ENCODE measurements at places on chromosomes 12 and 14.

GRCh38 chr12:46267825-46268582 lies 839 bp downstream of the SLC38A1 start:
- DNase-seq, result peak; percentile 30

DNA sequence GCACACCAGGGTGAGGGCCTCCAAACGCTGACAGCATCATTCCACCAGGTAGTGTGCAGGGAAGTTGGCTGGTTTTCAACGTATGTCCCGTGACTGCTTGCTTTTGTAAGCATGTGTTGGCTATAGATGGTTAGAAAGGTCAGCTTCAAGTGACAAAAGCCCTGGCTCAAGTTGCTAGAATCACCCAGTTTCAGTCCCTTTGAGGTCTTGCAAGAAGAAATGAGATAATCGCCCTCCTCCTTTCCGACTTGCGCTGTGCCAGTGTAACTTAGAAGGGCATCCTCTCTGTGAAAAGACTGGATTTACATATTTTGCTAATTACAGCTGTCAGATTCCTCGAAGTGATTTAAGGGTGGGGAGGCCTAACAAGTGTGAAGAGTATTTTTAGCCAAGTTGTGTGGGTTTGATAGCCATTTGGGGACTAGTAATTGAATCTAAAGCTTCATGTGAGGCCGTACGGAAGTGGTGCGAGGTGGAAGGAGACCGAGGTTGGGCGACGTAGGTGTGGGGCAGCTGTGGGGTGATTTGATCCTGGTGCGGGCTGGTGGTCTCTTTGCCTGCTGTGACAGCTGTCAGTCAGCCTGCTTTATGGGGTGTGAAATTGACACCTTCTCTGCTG lies 94.7 kb downstream of the CHST11 start:
- DNase-seq, result no peak

DNA sequence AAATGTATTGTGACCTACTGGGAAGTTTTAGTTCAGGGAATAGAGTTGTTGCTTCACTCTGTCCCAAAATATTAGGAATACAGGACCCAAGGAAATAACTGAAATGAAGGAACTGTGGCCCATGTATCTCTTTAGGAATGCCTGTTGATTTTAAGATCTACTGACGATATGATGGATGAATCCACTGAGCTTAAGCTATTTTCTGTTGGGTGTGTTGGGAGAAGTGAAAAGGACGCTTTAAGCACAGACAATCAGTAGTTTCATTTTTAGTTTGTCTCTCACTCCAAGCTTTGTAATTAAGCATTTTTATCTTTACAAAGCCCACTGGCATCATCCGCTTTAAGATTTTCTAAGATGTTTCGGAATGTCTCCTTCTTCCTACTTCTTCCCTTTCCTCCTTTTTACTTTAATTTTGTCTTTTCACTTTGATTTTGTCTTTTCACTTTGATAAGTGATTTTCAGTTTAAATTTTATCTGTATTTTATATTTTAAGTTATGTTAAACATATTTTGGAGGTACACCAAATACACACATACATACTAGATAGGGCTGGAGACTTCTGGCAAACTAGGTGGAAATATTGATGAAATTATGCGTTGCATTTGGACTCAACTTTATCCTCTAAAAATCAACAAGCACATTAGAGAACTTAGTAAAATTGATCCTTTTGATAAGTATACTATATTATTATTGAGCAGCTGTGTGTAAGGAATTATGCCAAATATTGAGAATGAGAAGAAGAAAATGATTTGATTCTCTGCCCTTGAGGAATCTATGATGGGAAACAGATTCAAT lies 52.3 kb upstream of the USP44 start:
- no peak for DNase-seq

GRCh38 chr12:113186033-113186365 lies 478 bp downstream of the RITA1 start:
- no peak for DNase-seq

DNA sequence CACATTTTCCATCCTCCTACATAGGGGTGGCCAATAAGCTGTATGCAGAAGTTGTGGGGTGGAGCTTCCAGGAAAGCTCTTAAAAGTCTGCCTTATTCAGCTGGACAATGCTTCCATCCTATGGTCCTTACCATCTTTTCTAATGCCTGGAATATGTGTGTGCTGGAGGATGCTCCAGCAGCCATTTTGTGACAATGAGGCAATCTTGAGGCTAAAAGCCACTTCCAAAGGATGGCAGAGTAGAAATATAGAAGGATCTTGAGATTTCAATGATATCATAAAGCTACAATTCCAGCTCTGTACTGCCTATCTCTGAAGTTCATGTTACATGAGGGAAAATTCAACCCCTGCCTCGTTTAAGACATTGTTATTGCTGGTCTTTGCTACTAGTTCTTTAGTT lies 95.7 kb downstream of the APAF1 start:
- no peak for DNase-seq

GRCh38 chr14:90058876-90059458 lies 2.8 kb upstream of the KCNK13 start:
- DNase-seq, result no peak

DNA sequence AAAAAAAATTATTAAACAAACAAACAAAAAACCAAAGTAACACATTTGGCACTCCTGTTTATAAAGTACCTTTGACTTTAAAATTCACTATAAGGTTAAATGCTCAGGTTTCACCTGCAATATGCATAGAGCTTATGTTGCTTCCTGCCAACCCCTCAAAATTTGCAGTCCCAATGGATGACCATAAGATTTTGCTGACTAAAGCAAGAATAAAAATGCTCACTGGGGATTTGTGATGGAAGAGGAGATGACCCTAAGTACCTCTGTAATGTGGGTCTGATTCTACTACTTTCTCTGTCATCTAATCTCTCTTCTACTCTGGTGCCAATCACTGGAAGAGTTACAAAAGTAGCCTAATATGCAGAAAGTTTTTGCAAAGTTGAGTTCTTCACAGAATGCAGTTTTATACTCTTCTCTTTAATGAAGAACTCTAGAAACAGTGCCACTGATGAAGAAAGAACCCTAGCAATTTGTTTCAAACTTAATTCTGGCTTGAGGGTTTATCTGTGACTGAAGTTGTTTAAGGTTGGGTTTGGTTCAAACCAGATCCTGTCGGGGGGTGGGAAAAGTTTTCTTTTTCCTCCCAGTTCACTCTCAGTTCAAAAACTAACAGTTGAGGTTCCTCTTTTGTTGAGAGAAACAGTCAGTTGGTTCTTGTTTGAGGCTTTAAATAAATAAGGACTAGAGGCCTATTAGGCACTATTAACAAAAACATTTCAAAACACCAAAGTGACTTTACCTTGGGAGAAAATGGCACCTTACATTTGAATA lies 10.9 kb downstream of the WASHC3 start:
- DNase-seq, result no peak

- peak; percentile 4 for DNase-seq
These were observed 115.2 kb upstream of the PELI2 start for GRCh38 chr14:56002876-56003625.

DNA sequence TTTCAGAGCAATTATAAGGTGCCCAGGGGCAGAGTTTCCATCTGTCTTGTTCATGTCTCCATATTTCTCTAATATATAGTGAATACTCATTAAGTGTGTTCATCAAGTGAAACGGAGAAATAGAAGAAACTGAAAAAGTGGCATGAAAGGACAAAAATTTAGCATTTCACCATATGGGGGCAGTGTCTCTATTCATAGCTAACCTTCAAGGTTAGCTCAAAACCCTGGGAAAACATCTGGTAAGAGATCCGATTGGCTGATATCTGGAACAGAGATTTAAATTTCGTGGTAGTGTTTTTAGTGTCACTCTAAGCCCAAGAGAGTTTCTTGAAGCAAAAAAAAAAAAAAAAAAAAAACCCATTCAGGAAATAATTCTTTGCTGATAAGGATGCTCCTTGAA lies 367.5 kb downstream of the DAD1 start:
- DNase-seq, result no peak

GRCh38 chr14:102063109-102063807 lies 23.6 kb downstream of the HSP90AA1 start:
- peak; percentile 63 for DNase-seq

DNA sequence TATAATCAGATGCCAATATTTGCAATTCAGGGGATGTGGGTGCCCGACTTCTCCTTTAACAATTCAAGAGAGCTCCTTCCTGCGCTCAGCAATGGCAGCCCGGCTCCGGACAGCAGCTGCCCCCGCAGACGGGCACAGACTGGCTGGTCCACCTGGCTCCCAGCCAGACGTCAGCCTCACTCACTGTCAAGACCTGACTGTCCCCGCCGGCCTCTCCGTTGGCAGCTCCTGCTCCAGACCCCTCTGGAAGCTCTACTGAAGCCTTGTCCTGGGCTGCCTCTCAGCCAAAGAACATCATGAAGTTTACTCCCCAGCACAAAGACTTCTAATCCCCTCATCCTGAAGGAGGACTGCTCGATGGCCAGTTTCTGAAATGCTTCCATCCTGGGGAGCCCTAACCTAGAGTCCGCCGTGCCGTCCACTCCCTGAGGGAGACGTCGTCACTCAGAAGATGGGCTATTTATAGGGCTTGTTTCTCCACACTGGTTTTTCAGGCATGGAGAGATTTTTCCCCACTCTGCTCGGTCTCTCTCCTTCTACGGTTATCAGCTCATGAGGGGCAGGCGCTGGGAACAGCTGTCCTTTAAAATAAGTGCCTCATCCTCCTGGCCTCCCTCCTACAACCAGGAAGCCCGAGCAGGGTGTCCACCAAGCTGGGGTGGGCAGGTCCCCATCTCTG lies 126.2 kb downstream of the RFLNA start:
- DNase-seq, result no peak

DNA sequence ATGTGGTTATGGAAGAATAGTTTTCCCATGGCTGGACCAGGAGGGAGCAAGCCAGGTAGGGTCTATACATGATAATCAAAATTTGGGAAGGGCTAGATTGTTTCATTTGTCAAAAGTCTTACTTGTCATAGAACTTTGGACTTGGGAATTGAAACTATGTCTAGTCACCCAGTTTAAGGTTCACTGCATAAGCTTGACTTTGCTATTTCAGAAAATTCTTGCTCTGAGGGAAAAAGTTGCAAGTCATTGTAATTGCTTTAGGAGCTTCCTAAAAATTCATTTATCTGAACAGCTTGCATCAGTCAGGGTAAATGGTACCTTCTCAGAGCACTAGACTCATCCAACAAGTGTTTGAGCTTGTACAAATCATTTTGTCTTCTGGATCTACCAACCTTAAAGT lies 1194.7 kb downstream of the GALC start:
- DNase-seq, result no peak

- DNase-seq, result no peak
These were observed 158.5 kb upstream of the RTL1 start for GRCh38 chr14:101062065-101062450.

GRCh38 chr12:11769723-11770514 lies 120.4 kb downstream of the ETV6 start:
- DNase-seq, result no peak

- no peak for DNase-seq
These were observed 14.0 kb downstream of the NPC2 start for GRCh38 chr14:74478996-74479635.

- no peak for DNase-seq
These were observed 108.3 kb downstream of the RGS6 start for GRCh38 chr14:72040528-72040927.

DNA sequence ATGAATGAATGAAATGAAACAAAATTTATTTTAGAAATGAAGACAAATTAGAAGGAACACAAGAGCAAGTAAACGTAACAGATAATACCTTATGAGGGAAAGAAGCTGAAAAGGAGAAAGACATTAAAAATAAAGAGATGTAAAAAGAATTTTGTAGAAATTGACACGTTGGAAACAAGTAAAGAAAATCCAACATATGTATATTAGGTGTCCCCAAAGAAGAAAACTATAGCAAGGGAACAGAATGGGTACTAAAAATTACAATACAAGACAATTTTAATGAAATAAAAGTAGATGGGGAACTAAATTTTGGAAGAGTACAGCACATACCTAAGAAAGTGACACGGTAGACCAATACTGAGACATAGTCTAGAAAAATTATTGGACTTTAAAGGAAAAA lies 16.7 kb downstream of the DNM1L start:
- DNase-seq, result no peak

DNA sequence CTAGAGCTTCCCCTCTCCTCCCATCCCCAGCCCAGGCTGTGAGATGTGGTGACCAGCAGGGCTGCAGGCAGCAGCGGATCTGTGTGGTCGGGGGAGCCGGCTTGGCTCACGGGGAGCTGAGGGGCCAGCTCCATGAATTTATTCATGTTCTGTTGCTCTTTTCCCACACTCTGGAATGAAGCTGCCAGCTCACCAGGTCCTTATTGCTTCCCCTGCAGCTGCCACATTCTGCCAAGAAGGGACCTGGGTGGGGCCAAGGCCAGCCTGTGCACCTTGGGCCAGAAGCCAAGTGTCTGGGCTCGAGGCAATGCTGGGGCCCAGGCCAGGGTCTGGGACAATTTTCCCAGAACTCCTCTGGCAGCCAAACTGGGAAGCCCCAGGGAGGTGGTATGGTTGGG lies 2.5 kb upstream of the C1QL4 start:
- no peak for DNase-seq

GRCh38 chr12:57008178-57008577 lies 1.8 kb upstream of the ZBTB39 start:
- no peak for DNase-seq

DNA sequence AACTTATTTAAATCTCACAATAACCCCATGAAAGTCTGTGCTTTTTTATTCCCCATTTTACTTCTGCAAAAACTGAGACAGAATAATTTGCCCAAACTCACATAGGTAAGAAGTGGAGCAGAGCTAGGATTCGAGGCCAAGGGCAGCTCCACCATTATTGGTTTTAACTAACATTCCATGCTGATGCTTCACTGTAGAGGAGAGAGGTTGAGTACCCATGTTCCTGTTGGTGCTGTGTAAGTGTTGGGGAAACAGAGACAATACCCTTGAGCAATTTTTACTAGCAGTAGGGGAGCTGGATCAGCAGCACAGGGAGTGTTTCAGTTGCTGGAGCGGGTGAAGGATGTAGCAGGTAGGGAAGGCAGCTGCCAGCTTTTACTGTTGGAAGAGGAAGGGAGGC lies 21.1 kb downstream of the RASSF8 start:
- no peak for DNase-seq
